ENCODE measurements at places on chromosomes 16 and 17.

GRCh38 chr17:66392783-66393437 lies 90.5 kb downstream of the PRKCA start:
- DNase-seq = no peak

- no peak for DNase-seq
Measured at GRCh38 chr17:29388937-29389336, 1.2 kb upstream of the TAOK1 start.

DNA sequence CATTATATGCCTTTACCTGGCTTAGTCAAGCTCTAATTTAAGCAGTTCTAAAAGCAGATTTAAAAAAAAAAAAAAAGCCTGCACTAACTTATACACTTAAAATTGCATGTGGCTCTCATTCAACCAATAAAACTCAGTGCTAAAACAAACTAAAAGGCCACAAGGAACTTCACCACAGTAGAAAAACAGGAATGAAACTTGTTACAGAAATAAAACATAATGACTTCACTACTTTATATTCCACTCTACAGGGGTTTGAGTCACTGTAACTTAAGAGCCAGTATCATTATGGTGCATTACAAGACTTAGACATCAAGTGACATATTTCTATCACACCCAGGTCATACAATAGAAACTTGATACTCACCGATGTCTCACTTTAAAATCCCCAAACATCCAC lies 11.1 kb downstream of the CA10 start:
- DNase-seq = no peak

DNA sequence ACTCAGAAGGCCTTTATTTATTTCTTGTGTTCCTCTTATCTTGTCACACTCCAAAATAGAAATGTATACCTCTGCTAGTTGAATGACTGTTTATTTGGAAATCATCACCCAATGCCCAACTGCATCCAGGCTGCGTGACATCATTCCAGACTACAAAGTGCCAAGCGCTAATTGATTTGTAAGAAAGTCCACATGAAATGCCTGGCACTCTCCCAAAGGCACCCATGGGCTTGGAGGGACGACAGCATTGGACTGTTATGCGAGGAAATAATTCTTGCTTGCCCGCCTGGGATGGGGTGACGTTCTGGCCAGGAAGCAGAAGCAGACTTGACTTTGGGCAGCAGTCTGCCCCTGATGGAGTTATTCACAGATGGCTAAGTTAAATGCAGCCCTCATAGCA lies 165.9 kb downstream of the CDH13 start:
- no peak for DNase-seq

- no peak for DNase-seq
Measured at GRCh38 chr16:11836650-11837244, 14.6 kb downstream of the RSL1D1 start.

GRCh38 chr16:89615596-89616090 lies 2.2 kb downstream of the DPEP1 start:
- DNase-seq = no peak

All from activated CD8-positive, alpha-beta memory T cell treated with anti-CD3 and anti-CD28 coated beads, Interleukin-2, amount 50 U/mL, for 48 hours (primary cell).